ENCODE measurements at places on chromosomes 5 and 9. TPM values are rescaled to one million over a fixed set of nuclear protein-coding genes. Genes with fewer than 3 reads are reported as not detected.
A peak's percentile ranks its signal among the peaks of the same experiment; 100 is the strongest.

GRCh38 chr5:127854520-127854919 lies 151.3 kb downstream of the CCDC192 start:
- DNase-seq, result no peak

DNA sequence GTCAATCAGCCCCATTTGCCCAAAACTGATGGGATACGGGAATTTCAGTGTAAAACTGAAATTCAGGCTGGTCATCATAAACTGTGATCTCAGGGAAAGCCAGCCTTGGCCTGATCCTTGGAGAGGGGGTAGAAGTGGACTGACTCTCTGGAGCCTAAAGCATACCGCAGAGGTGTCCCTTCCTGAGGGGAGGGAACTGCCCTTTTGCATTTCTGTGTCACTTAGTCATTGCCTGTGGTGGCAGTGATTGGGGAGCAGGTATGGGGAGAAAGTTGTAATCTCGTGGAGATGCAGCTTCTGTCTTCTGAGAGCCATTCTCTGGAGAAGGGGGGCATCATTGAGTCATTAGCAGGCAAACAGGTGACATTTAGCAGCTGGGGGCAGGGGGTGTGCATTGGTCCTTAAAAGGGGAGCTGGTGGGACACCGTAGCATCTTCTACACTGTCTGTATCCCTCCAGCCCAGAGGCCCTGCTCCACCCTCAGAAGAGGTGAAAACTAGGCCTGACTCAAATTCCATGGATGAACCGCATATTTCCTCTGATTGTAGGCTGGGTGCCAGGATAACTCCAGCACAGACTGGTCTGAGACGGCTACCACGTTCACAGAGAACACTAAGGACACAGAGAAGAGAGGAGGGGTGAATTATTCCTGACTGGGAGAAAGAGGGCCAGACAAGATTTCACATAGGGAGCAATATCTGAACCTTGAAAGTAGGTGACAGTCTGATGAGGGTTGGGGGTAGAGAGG lies 143.3 kb downstream of the SEC61B start:
- DNase-seq, result no peak

GRCh38 chr9:115781070-115781736 lies 372.4 kb upstream of the PAPPA start:
- DNase-seq, result no peak

Gene NR4A3
- total RNA-seq, result 3.7 TPM

Gene PCDHGB2
- total RNA-seq, result 9.2 TPM

Gene SOHLH1
- total RNA-seq, result not detected

Gene OR13J1
- not detected for total RNA-seq

Gene ZNF366
- total RNA-seq, result 8.0 TPM

DNA sequence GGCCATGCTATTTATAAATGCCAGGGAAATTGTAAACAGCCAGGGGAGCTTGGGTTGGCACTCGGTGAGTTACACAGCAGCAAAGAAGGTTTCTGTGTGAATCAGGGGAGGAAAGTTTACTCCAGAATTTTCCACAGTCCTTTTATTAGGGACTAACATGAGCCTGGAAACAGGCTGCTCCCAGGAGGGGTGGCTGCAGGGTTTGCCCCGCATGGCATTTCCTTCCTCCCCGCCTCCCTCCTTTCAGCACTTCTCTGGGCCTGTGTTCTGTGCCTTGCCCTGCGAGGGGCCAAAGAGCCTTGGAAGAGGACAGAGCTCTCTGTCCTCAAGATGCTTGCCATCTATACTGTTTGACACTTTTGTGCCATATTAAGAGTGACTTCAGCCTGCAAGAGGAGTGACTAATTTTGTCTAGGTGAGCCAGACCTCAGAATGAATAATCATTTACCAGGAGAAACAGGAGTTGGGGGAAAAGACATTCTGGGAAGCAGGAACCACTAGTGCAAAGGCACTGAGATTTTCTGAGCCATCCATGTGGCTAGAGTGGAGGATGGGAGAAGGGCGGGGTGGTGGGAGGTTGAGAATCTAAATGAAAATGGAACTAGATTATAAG lies 1.8 kb downstream of the GSN start:
- no peak for DNase-seq

Gene REEP2
- total RNA-seq, result 6.1 TPM

- no peak for DNase-seq
Measured at GRCh38 chr9:114968671-114969070, 38.3 kb upstream of the TNFSF8 start.

- no peak for DNase-seq
Measured at GRCh38 chr9:99226054-99226453, 4.0 kb downstream of the SEC61B start.

Gene ARAP3
- total RNA-seq, result 12.5 TPM

DNA sequence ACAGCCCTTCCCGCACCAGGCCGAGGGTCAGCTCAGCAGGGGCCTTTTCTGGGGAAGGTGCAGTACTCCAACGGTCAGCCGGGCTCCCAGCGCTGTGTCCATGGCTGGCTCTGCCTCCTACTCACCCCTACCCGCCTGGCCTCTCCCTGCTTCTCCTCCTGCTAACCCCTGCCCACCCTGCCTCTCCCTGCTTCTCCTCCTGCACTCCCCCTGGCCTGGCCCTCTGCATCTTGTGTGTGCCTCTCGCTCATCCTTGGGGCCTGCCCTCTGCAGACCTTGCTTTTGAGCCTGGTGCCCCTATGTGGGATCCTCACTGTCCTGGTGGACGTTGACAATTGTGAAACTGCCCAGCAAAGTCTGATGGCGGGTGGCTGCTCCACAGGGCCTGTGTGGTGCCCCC lies 274.6 kb upstream of the IRX2 start:
- DNase-seq, result no peak

Gene IRX1
- total RNA-seq, result 0.65 TPM

Gene IL7R
- total RNA-seq, result 0.67 TPM

DNA sequence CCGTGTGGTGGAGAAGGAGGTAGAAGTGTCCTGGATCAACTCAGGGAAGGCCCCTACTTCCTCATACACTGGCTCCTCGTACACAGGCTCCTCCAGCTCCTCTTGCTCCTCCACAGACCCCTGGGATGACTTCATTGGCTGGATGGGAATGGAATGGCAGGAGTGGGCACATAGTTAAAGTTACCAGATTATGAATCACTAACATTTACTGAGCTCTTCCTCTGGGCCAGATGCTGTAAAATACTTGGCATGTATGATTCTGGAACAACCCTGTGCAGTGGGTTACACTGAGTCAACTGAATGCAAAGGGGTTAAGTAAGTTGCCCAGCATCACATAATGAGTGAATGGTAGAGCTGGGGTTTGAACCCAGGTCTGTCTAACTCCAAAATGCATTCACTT lies 3.1 kb upstream of the FCHSD1 start:
- no peak for DNase-seq

- no peak for DNase-seq
Measured at GRCh38 chr9:93030642-93031628, 27.6 kb upstream of the SUSD3 start.

- DNase-seq, result peak; percentile 84
Measured at GRCh38 chr5:135466178-135467050, 14.3 kb upstream of the TIFAB start.

DNA sequence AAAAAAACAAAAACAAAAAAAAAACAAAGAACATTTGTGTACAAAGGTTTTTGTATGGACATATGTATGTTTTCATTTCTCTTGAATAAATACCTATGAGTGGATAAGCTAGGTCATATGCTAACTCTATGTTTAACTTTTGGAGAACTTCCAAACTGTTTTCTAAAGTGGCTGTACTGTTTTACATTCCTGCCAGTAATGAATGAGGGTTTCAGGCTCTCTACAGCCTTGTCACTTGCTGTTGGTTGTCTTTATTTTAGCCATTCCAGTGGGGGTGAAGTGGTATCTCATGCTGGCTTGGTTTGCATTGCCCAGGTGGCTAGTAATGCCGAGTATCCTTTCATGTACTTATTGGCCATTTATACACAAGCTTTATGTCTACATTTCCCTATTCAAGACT lies 9.1 kb upstream of the TRIO start:
- no peak for DNase-seq

- DNase-seq, result no peak
Measured at GRCh38 chr5:16784843-16785791, 151.0 kb downstream of the MYO10 start.

Gene SLC6A7
- not detected for total RNA-seq

Gene ANKRD34B
- total RNA-seq, result not detected

Gene UGT3A1
- not detected for total RNA-seq

Gene SHOC1
- total RNA-seq, result not detected

Gene PPP3R2
- not detected for total RNA-seq

Gene SPATA31E1
- total RNA-seq, result not detected

All from Right ventricle myocardium superior (tissue), 1 donor.